ENCODE measurements at places on chromosomes 3 and 15. TPM values are rescaled to one million over a fixed set of nuclear protein-coding genes. Genes with fewer than 3 reads are reported as not detected.

- H3K4me1 ChIP-seq: peaks cover 61% of the 10 kb centered on the region
- no peak for DNase-seq
- no peak overlapping the region for H3K27ac ChIP-seq
- no peak overlapping the region for H3K4me3 ChIP-seq
- peaks cover 24% of the 10 kb centered on the region for H3K36me3 ChIP-seq
Measured at GRCh38 chr3:5195605-5196004, 8.1 kb downstream of the EDEM1 start.

GRCh38 chr3:133821767-133822638 lies 16.4 kb downstream of the SRPRB start:
- peaks cover 16% of the 10 kb centered on the region for H3K4me1 ChIP-seq
- H3K36me3 ChIP-seq: peaks cover 56% of the 10 kb centered on the region
- peak overlapping the region; percentile 59 for H3K27ac ChIP-seq
- no peak overlapping the region for H3K4me3 ChIP-seq

TEX55 gene
- total RNA-seq: not detected

- H3K4me1 ChIP-seq: no peaks in the 10 kb centered on the region
- no peak overlapping the region for H3K4me3 ChIP-seq
- DNase-seq: no peak
- peaks cover 12% of the 10 kb centered on the region for H3K36me3 ChIP-seq
- no peaks in the 10 kb centered on the region for H3K27me3 ChIP-seq
Measured at GRCh38 chr3:152977366-152977765, 142.4 kb downstream of the P2RY1 start.

- H3K4me3 ChIP-seq: no peak overlapping the region
- no peak for DNase-seq
- H3K27ac ChIP-seq: no peak overlapping the region
- H3K4me1 ChIP-seq: peaks cover 12% of the 10 kb centered on the region
- no peaks in the 10 kb centered on the region for H3K27me3 ChIP-seq
Measured at GRCh38 chr15:29110176-29110575, 159.4 kb downstream of the NSMCE3 start.
